Mesenteric fat pad (tissue), 1 donor: ENCODE measurements at places on chromosomes 3 and 15. TPM values are rescaled to one million over a fixed set of nuclear protein-coding genes. Genes with fewer than 3 reads are reported as not detected.

The TMOD3 gene
- total RNA-seq: 40.9 TPM

The REC114 gene
- total RNA-seq: not detected

The ATG3 gene
- 57.0 TPM for total RNA-seq

The MORC1 gene
- total RNA-seq: not detected

The SH3GL3 gene
- not detected for total RNA-seq

The LDHAL6B gene
- total RNA-seq: not detected

The ATP10A gene
- total RNA-seq: 27.2 TPM

The IL17RC gene
- 28.8 TPM for total RNA-seq

The GOLGA8Q gene
- 0.96 TPM for total RNA-seq

The LACTB gene
- total RNA-seq: 30.1 TPM

The GHSR gene
- total RNA-seq: not detected

The ARNT2 gene
- 1.8 TPM for total RNA-seq

The WNT5A gene
- 1.7 TPM for total RNA-seq

The SQOR gene
- total RNA-seq: 62.1 TPM

The EFHB gene
- total RNA-seq: 1.3 TPM

The PRR20G gene
- total RNA-seq: not detected

The AMT gene
- 1.2 TPM for total RNA-seq

The MESP2 gene
- 0.96 TPM for total RNA-seq

The ONECUT1 gene
- total RNA-seq: not detected

The SLC22A14 gene
- 0.48 TPM for total RNA-seq

The PDE8A gene
- 80.4 TPM for total RNA-seq

The TAGLN3 gene
- total RNA-seq: not detected

The CEP19 gene
- 1.3 TPM for total RNA-seq

The HIGD2B gene
- total RNA-seq: not detected

The C2CD4A gene
- not detected for total RNA-seq

The NR2C2 gene
- 32.9 TPM for total RNA-seq
